ENCODE measurements at places on chromosomes 7 and 10. TPM values are rescaled to one million over a fixed set of nuclear protein-coding genes. Genes with fewer than 3 reads are reported as not detected.

Gene AFAP1L2
- 1.2 TPM for total RNA-seq

Gene ORAI2
- 85.9 TPM for total RNA-seq

Gene RADIL
- 0.13 TPM for total RNA-seq

Gene PLCE1
- 2.5 TPM for total RNA-seq

Gene EN2
- not detected for total RNA-seq

Gene GPC2
- 1.0 TPM for total RNA-seq

Gene RBP3
- total RNA-seq, result not detected

Gene PON1
- total RNA-seq, result not detected

Gene PTF1A
- not detected for total RNA-seq

Gene ATOH7
- total RNA-seq, result not detected

Gene CLRN3
- not detected for total RNA-seq

Gene SAP25
- 0.13 TPM for total RNA-seq

Gene C10orf95
- total RNA-seq, result not detected

Data from smooth muscle cell of the pulmonary artery (primary cell).